ENCODE measurements at places on chromosomes 7 and 10.
A peak's percentile ranks its signal among the peaks of the same experiment; 100 is the strongest.

DNA sequence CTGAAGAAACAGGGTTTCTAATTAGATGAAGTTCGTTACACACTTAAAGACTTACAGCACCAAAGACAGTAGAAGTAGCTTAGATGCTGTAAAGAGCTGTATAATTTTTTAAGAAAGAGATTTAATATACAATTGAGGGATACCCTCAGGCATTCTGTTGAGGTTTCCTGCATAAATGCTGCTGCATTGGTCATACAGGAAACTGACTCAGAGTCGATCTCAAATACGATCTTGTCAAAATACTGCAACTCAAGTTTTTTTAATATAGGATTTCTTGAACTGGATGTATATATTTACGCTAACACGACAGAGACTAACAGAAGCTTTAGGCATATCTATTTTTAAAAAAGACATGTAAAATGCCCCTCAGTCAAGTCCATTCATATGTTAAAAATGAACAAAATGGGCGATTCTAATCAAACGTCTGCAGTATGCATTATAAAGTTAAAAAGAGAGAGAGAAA, 2.4 kb upstream of the ARID5B start:
- DNase-seq = no peak

DNA sequence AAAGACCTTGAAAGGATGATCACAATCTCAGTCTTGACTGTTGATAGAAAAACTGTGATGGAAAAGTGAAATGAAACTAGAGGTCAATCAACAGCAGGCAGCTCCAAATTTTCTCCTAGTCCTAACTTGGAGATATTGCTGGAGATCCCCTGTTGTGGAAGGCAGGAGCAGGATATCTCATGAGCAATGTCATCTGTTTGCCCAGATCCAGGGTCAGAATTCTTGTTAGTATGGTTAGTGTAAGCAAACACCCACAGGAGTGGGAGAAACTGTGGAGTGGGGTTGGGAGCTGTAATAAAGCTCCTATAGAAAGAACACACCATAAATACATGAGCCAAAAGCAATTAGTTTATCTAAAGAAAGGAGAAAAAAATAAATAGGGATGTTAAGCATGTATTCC, 169.0 kb downstream of the AKR1D1 start:
- DNase-seq = no peak

GRCh38 chr10:121189066-121189465, 337.9 kb downstream of the WDR11 start:
- no peak for DNase-seq

DNA sequence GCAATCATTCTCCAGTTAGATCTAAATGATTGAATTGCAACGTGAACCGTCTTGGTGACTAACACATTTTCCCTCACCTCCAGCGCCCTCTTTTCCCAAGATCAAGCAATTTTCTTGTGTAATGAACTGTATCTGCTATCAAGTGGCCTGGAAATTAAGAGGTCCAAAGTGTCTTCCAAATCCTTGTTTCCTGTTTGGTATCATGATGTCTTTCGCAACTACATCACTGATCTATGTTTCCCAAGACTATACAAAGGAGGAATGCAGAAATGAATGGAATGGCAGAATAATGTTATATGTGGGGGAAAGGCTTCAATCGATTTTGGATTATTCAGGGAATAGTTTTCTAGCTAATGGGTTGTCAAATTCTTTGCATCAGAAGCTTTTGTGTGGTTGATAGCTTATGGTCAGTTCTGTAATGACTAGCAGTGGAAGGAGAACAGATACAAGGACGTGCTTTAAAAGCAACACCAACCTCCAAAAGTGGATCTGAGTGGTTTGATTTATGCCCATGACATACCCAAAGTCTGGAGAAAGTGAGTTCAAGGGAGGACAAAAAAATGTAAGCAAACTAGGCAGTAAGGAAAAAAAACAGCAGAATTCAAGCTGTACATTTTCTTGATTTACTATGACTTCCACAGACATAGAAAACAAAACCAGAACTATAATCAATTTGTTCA, 14.6 kb upstream of the ZEB1 start:
- DNase-seq = no peak

DNA sequence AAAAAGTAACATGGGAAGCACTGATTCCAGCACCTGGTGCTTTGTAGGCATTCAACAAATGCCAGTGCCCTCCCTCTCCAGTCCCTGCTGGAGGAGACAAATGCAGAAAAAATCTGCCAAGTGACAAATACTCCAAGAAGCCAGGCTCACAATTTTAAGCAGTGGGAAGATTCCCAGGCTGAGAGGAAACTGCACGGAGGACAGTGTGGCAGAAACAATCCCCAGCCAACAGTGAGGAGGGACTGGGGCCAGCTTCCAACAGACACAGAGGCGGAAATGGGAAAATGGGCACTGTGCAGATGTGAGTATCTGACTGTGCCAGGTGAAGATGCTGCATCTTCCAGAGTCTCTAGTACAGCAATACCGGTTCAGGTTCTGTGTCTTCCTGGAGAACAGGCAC, 106.3 kb downstream of the SLIT1 start:
- DNase-seq = no peak

DNA sequence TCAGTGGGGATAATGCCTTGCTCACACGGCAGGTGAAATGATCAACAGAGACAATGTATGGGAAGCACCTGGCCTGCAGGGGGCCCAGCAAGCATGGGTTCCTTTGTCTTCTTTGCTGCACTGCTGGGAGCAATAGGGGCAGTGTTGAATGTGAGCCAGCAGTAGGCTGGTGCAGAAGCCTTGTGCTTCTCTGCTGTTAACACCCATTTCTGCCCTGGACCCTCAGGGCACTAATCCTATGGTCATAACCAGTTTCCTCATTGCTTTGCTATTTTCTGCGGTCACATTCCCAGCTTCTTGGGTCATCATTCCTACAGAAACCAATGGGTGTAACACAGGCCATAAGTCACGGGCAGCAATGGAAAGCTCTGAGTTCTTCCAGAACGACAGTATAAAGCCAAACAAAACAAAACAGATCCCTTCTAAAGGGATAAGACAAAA, 10.9 kb upstream of the LGI1 start:
- DNase-seq = no peak

DNA sequence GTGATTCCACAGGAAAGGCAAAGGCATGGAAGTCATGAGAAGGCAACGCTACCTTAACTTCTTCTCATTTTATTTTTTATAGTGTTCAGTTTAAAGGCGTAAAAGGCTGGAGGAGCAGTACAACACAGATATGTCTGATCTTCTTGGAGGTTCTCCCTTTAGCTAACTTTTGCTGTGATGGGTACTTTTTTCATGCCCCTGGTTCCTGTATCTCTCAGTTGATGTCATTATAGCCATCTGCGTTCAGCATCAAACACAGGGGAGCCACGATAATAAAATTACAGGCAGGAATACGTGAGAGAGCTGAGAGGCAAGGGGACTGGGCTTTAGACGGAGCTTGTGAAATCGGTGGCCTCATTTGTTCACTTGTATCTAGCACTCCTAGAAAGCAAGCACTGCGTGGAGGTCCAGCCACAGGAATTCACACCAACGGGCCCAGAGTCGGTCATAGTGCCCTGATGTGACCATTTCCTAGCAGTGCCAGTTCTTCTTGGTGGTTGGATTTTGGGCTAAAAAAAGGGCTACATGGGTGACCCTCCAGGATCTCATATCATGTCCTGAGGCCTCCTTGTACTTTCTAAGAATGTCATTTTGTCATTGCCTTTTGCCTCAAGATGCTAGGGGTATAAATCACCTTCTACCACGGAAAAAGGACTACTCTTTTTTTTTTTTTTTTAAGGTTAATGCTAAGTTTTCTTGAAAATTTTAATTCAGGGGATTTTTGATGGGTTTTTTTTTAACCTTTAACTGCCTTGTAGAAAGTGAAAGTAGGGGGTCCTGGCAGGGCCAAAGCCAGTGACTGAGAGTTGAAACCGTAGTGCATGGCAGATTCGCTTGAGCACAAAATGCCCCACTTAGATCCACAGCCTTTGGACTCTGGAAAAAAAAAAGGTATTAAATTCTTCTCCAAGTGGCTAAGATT, 191.5 kb downstream of the CELF2 start:
- DNase-seq = no peak

DNA sequence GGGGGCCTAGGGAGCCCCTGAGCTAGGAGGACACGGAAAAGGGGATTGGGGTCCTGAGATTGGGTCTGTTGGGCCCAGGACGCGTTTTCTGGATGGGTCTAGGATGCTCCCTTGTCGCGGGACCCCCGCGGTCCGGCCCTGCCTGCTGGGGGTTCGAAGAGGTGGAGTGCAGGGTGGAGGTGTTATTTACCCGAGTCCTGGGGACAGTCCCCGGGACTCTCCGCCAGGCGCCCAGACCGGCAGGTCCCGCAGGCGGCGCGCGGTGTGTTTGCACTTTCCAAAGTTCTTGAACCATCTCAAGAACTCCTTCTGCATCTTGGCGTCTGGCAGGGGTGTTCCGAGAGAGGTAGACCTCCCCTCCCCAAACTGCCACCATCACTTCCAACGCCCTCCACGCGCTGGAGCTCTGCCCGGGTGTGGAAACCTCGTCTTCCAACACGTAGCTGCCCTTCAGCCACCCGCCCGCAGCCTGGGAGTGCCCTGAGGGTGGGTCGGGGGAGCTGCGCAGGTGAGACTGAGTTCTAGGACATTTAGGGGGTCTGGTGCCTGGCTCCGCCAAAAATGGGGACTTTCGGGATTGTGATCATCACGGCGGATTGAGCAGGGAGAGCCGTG, 569 bp downstream of the CAV1 start:
- DNase-seq = peak; percentile 43

DNA sequence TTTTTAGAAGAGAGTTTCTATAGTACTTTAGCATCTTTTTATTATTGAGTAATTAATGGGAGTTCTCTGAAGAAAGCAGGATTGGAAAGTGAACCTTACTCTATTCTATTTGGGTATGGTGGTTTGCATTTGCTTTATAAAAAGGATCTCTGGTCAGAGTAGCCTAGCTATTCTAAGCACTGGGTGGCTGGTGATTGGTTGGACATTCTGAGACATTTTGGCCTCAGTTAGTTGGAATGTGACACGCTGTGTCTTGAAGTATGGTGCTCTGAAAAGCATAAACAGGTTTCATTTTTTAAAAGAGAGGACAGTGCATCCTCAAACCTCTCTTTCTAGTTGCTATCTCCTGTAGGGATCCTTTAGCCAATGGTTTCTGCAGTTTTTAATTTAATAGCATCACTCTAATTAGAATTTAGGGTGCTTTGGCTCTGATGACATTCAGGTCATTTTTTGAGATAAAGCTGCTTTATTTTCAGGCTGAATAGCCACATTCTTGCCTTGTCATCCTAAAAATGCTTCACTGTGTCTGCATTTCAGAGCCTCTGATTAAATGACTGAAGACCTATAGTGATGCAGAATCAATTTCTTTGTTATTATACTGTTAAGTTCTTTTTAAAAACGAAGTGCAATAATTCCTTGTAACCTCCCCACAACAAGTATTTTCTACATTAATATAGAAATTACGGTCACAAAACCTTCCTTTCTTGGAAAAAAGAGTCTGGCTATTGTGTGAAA, 20.6 kb downstream of the TMEM178B start:
- no peak for DNase-seq

- no peak for DNase-seq
Observed at GRCh38 chr7:159040912-159041711, 103.6 kb downstream of the VIPR2 start.

DNA sequence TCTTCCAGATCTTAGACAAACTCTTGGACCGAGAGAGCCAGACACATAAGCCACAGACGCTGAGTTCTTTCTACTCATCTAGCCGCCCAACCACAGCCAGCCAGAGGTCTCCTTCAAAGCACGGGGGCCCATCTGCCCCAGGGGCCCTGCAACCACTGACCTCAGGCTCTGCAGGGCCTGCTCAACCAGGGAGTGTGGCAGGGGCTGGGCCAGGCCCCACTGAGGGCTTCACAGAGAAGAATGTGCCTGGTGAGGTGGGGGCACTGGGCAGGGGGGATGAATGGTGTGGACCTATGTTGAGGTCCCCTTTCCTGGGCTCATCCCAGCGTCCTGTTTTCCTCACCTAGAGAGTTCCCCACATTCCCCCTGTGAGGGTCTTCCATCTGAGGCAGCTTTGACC, 11.4 kb downstream of the ZSWIM8 start:
- no peak for DNase-seq

GRCh38 chr10:104928734-104929133, 287.6 kb downstream of the SORCS3 start:
- no peak for DNase-seq

GRCh38 chr7:12357508-12357907, 46.2 kb downstream of the VWDE start:
- no peak for DNase-seq

DNA sequence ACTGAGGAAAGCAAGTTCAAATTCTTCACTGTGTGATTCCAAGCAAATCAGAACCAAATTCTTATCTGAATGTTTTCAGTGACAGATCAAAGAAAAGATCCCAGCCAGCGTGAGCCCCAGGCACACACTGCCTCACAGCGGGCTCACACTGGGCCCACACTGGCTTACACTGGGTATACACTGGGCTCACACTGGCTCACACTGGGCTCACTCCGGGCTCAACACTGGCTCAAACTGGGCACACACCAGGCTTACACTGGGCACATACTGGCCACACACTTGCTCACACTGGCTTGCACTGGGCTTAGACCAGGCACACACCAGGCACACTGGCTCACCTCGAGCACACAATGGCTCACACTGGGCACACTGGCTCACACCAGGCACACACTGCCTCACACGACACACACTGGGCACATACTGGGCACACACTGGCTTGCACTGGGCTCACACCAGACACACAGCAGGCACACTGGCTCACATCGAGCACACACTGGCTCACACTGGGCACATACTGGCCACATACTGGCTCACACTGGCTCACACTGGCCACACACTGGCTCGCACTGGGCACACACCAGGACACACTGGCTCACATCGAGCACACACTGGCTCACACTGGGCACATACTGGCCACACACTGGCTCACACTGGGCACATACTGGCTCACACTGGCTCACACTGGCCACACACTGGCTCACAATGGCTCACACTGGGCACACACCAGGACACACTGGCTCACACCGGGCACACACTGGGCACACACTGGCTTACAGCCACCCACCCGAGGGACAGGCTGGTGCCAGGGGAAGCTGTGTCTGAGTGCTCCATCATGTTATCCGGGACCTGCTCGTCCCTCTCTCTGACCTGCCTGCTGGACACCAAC, 156.3 kb downstream of the PTPRN2 start:
- no peak for DNase-seq

GRCh38 chr7:27723085-27723484, 16.9 kb upstream of the TAX1BP1 start:
- no peak for DNase-seq

GRCh38 chr7:70884440-70884764, 247.5 kb upstream of the GALNT17 start:
- DNase-seq = no peak

DNA sequence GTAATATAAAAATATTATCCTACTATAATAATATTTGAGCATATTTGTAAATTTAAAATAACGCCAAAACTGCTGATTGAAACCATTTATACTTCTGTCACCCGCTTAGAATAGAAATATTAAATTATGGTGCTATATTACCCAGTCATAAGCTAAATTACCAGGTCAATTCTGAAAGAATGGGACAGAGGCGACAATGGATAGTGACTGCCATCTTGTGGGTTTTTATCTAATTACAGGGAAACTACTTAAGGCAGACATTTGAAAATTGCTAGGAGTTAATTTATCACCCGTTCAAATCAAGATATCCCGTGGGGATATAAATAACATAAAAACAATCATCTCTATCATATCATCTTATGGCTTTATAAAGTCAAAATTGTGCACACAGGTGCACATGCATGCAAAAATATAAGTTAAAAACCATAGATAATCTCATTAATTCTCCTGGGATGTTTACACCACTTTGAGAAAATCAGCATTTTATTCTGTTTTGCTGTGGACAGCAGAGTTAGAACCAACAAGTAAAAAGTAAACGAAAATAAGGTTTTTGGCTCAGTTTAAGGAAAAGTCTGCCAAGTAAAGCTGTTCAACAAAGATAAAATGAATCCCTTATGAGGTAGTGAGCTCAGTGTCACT, 41.3 kb upstream of the HPSE2 start:
- DNase-seq = no peak

Data from GM19239 (cell line).